Activated CD4-positive, CD25-positive, alpha-beta regulatory T cell (primary cell): ENCODE measurements at places on chromosomes 11 and 22.

DNA sequence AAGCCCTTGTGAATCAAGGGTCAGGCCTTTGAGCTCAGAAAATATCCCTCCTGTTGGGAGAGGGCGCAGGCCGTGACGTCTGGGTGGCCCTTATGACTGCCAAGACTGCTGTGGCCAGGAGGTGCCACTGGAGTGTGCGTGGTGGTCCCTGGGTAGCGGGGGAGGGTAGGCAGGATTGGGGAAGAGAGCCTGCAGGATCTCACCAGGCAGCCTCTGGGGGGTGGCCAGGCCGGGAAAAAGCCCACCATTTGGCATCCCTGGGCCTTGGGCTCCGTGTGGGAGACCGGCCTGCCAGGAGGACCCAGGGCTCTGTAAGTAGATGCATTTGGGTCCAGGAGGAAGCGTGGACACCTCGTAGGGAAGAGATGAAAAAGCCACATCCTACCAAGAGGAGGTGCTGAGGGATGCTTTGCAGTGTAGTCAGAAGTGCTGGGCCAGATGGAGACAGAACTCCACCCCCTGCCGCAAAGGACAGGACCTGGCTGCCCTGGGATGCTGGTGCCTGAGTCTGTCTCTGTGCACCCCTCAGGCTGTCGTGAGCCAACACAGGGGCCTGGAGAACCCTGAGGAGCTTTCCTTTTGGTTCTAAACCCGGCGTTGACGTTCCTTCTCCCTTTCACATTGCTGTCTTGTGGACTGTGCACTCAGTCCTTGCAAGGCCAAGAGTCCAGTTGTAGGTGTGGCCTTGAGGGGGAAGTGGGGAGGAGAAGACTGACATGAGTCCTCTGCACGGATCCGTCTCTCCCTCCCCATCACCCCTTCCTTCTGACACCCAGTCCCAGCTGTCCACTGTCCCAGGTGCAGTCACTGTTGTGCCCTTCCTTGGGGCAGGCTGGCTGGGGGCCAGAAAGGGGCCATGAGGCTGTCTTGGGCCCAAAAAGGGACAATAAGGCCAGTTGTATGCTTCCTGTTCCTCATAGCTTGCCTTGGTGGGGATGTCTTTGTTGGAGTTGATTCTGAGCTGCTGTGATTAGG is 12.7 kb upstream of the MIEF1 start:
- no peak for DNase-seq

- DNase-seq, result no peak
Observed at GRCh38 chr11:63022441-63022840, 6.8 kb upstream of the SLC22A8 start.

DNA sequence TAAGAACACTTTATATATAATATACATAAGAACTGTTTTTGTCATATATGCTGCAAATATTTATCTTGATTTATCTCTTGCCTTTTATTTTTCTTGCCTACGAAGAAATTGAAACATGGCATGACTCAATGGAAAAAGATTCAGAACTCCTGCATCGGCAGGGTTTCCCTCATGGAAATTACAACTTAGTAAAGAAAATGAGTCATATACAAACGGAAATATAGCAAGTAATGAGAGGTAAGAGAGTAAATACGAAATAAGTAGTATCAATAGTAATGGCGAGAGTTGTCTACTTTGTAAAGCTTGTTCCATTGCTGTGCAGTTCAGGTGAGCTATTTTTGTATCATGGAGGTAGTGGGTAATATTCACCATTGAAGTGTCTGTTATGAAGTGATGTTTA is 350.4 kb downstream of the DDX10 start:
- DNase-seq, result no peak

GRCh38 chr22:50563413-50564160 is 868 bp upstream of the SYCE3 start:
- no peak for DNase-seq

DNA sequence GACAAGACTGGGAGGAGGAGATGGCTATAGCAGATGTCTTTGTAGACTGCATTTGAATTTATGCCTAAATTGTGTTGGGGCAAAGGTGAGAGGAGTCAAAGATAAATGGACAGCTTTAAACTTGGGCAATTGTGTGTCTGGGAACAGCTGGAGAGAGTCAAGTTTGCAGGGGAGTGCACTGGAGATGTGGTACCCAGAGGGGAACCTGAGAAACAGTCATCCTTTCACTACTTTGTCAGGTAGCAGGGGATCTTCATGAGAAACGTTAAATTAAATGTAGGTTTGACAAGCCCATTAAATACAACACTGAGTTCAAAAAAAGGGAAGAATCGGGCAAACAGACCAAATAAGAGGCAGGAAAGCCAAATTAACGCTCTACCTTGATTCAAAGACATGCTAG is 277.7 kb downstream of the OPCML start:
- DNase-seq, result no peak

- DNase-seq, result no peak
Observed at GRCh38 chr22:36367479-36367878, 20.3 kb downstream of the MYH9 start.
